ENCODE measurements at places on chromosomes 7 and 10. TPM values are rescaled to one million over a fixed set of nuclear protein-coding genes. Genes with fewer than 3 reads are reported as not detected.
A peak's percentile ranks its signal among the peaks of the same experiment; 100 is the strongest.

DNA sequence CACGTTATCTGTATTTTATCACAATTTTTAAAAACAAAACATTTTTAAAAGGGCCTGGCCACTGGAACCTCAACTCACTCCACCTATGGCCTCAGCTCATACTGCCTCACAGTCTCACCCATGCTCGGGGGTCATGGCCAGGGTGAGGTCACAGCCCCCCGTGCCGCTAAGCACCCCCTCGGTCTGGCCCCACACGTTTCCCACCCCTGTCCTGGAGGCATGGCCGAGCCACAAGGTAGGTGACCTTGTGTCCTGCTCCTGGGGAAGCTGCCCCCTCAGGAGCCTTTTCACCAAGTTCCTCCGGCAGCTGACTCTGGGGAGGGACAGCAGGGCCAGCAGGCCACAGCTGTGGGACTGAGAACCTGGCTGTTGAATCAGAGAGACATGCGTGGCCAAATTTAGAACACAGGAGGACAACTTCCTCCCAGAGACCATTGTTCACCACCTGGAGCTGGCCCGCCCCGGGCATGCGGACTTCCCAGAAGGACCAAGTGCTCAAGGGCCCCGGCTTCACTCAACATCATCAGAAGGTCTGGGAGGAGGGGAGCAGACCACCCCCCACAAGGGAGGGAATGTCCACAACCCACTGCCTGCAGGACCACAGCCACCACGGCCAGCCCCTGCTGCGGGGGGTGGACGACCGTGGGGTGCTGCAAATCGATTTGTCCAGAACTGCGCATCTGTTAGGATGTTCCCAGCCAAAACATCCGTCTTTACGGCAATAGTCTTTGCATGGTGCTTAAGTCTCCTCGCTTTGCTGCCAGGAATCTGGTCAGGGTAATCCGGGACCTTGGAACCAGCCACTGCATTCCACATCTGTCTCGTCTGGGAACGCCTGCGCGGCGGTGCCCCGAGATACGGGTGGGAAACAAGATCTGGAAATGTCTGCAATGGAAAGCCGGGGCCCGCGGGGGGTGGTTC, 48.6 kb upstream of the PDGFA start:
- DNase-seq, result peak; percentile 82

GRCh38 chr7:76020031-76020714, 25.8 kb upstream of the TMEM120A start:
- DNase-seq, result peak; percentile 86

The IFIT1B gene
- total RNA-seq, result not detected

GRCh38 chr10:82084904-82085303, 209.9 kb downstream of the NRG3 start:
- no peak for DNase-seq

The FLNC gene
- total RNA-seq, result 703 TPM

DNA sequence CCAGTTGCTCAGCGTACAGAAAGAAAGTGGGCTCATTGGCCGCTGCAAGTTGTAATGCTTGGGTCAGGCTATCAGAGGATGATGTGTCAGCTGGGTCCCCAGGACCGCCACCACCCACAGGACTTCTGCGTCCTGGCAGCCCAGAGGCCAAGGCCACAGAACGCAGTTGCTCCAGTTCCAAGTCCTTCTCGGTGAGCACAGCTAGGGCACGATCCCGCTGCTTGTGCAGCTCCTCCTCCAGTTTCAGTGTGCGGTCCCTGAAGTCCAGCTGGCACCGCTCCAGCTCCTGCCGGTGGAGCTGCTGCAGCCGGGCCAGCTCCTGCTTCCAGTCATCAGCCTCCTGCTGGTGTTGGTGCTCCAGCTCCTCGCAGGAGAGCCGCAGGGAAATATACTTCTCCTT, 3.0 kb downstream of the GCC1 start:
- no peak for DNase-seq

The SFRP5 gene
- 1.4 TPM for total RNA-seq

DNA sequence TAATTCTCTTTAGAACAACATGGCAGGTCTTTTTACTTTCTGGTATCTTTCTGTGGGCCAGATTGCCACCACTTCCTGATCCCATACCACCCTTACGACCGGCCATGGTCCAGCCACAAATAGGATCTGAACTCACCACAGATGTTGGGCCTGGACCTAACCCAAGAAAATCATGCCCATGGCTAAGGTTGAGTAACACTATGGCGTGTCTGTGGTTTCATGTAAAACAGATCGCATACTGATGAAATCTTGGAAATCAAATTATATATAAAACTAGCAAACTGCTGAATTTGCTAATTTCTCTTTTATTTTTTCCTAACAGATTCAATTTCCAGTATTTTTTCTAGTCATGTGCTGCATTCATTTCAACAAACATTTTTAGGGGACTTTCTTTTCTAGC, 77.2 kb downstream of the CH25H start:
- peak; percentile 11 for DNase-seq

GRCh38 chr10:53744746-53745145, 972.2 kb upstream of the MBL2 start:
- no peak for DNase-seq

The RAB19 gene
- total RNA-seq, result not detected

GRCh38 chr10:3419719-3420495, 247.3 kb upstream of the PITRM1 start:
- no peak for DNase-seq

GRCh38 chr10:52136921-52137320, 177.2 kb upstream of the DKK1 start:
- DNase-seq, result no peak

The GPRIN2 gene
- total RNA-seq, result not detected

GRCh38 chr10:129307141-129307540, 159.9 kb upstream of the MGMT start:
- no peak for DNase-seq

DNA sequence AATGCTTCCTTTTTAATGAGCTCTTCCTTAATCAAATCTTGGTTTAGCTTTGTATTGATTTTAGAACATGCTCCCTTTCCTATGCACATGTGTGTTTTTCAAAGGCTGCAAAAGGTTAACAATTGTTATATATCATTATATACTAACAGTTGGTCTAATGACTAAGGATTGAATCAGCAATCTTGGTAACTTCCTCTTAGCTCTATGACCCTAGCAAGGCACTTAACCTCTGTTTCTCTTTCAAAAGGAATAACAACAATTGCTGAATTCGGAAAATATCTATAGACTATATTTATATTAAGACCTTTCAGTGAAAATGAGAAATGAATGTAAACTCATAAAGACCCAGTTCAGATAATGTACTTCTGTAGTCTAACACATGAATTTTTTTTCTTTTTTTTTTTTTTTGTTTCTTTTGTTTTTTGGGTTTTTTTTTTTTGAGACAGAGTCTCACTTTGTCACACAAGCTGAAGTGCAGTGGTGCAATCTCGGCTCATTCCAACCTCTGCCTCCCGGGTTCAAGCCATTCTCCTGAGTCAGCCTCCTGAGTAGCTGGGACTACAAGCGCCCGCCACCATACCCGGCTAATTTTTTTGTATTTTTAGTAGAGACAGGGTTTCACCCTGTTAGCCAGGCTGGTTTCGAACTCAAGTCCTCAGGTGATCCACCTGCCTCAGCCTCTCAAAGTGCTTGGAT, 48.8 kb downstream of the HOXA1 start:
- no peak for DNase-seq

GRCh38 chr10:124696446-124697392, 47.5 kb downstream of the FAM53B start:
- no peak for DNase-seq

The CPA2 gene
- total RNA-seq, result not detected

The SOSTDC1 gene
- total RNA-seq, result not detected

DNA sequence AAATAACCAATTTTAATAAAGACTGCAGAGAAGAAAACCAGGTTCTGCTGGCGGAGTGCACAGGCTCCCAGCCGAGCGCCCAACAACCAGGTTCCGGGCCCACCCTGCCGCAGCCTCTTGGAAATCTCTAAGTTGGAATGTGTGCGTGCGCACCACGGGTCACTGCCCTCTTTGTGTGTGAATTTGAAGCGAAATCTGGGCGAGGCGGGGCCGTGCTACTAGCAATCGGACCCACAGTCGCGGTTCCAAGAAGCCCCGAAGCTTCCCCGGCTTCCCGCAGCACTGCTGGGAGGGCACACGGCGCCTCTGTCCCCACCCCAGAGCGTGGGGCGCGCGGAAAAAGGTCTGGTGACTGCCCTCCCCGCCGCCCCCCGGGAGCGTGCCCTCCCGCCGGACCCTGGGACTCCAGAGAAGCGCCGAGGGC, 666 bp upstream of the MAP3K8 start:
- DNase-seq, result peak; percentile 72

DNA sequence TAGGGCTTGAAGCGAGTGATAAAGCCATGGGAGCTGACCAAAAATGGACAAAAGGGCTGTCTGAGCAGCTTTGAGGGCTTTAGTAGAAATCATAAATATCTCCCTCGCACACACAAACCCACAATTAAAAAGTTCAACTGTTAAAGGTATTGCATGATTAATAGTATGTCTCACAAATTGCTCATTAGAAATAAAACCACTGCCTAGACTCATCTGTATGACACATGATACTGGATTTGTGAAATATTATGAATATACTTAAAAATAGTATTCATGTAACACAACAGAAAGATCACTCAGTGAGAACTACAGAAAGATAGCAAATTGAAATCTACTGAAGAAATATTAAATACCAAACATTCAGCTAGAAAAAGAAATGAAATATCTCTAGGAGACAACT, 11.9 kb upstream of the PTPN12 start:
- no peak for DNase-seq

The OR9A2 gene
- not detected for total RNA-seq

The PDZD7 gene
- 0.16 TPM for total RNA-seq

GRCh38 chr7:90720984-90721760, 125.1 kb downstream of the CDK14 start:
- DNase-seq, result peak; percentile 92

The ECHS1 gene
- total RNA-seq, result 382 TPM

DNA sequence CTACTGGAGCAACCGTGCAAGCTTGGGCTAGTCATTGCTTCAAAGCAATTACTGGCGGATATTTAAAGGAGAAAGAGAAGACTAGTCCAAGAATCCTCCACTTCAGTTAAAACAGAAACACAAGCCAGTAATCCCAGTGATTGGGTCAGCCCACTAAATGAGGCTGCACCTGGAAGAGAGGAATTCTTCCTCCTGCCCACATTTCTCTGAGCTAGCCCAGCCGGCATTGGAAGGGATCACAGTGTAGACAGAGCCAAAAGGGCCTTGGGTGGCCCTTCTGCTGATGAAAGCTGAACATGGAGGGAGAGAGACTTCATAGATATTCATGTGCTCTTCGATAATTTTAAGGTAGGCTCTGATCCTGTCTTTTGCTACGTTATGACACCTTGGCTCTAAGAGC, 228.4 kb downstream of the KIAA1217 start:
- no peak for DNase-seq

The SMKR1 gene
- 3.9 TPM for total RNA-seq

- DNase-seq, result no peak
Observed at GRCh38 chr10:22727663-22728062, 13.3 kb upstream of the PIP4K2A start.

- DNase-seq, result peak; percentile 100
Observed at GRCh38 chr10:123154092-123154710, at the start of gene BUB3. TSS of gene BUB3 (plus strand) at chr10:123154402. CDS start at chr10:123154918, 516 bp downstream.

DNA sequence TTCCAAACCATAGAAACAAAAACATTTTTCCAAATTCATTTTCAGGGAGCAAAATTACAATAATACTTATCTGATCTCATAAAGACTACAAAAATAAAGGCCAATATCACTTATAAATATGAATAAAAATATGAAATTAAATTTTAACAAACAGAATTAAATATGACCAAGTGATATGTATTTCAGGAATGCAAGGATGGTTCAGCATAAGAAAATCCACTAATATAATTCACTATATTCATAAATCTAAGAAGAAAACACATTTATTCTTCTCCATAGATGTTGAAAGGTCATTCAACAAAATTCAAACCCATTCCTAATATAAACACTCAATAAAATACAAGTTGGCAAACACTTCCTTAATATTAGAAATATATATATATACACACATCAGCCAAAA, 115.2 kb upstream of the TMEM168 start:
- no peak for DNase-seq

The MYO3A gene
- total RNA-seq, result not detected

DNA sequence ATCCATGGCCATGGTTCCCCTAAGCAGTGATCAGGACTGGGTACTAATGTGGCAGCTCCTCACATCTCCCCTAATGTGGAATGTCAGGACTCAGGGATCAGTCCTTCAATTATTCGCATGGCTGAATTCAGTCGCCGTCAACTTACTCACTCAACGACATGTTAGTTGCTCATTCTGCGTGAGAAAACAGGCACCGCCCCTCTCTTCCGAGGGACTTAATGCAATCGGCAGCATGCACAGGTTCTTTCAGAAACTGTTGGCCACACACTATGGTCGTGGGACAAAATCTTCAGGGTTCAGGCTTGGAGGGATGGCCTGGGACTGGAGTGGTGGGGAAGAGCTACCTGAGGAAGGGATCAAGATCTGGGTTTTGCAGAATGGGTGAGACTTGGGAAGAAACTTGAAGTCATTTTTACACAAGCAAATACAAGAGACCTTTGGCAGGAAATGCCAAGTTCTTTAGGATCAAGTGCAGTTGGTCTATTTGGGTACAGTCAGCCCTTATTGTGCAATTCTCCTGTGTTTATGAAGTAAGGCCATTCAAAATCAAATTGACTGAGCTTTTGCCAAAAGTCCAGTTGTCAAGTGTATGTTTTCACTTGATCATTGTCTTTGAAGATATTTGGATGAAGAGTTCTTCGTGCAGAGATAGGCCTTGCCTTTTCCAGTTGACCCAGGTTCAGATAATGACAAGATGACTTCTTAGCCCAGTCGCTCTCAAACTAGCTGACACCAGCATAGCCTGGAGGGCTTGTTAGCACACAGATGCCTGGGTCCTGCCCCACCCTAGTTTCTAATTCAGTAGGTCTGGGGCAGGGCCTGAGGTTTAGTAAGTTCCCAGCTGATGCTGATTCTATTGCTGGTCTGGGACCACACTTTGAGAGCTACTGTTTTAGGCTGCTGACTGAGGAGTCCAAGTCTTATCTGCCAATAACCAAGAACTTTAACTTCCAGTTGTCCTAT, 48.5 kb downstream of the LRRC18 start:
- peak; percentile 7 for DNase-seq

The AVPI1 gene
- total RNA-seq, result 30.9 TPM

DNA sequence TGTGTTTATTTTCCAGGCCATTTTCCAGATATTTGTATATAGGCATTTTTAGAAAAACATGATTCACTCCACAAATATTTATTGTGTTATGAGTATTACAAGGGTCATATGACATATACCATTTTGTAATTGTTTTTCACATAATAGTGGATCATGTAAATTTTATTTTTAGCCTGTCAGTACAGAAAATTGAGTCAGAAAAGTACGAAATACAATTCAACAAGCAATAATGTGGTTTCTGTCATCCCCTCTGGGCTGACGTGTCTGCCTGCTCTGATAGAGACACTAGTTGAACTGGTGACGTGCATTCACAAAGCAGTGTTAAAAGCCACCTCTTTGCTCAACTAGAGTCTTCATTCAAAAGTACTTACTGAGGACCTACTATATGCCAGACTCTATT, 97.9 kb upstream of the STEAP1B start:
- DNase-seq, result peak; percentile 30

The GRB10 gene
- 31.5 TPM for total RNA-seq

The ACTL6B gene
- total RNA-seq, result not detected

- peak; percentile 69 for DNase-seq
Observed at GRCh38 chr7:17298840-17299482, 509 bp downstream of the AHR start.

GRCh38 chr7:108442039-108442568, 14.1 kb downstream of the NRCAM start:
- peak; percentile 99 for DNase-seq

GRCh38 chr7:7851991-7852390, 116.6 kb upstream of the GLCCI1 start:
- no peak for DNase-seq

- no peak for DNase-seq
Observed at GRCh38 chr7:87592300-87592699, 8.4 kb downstream of the ABCB1 start.

GRCh38 chr10:44118500-44118899, 266.4 kb downstream of the CXCL12 start:
- no peak for DNase-seq
